ENCODE measurements at places on chromosomes 7 and 10. TPM values are rescaled to one million over a fixed set of nuclear protein-coding genes. Genes with fewer than 3 reads are reported as not detected.

DNA sequence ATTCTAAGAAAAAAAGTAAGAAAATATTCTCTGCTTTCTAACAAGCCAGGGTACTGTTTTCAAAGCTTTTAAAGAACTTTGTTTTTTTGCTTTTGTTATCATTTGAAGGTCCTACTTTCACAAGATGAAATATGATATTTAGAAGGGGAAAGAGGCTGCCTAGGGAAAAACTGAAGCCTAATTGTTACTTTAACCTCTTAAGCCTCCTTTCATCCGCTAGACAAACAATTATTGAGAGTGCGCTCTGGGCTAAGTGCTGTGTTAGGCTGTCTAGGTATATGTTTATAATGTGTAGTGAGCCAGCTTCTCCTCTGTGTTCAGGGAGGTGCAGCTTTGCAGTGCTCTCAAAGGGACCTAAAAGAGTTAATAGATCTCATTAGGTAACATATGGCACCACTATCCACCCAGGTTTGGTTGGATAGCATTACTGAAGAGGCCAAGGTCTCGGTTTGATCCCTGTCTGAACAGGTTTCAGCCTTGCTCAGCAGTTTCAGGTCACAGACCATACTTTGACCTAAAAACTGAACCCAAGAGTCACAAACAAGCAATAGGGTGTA lies 17.9 kb downstream of the PDK4 start:
- H3K4me1 ChIP-seq, result no peaks in the 10 kb centered on the region
- no peak overlapping the region for H3K4me3 ChIP-seq
- H3K27me3 ChIP-seq, result no peaks in the 10 kb centered on the region
- no peak for DNase-seq

- DNase-seq, result no peak
- H3K36me3 ChIP-seq, result no peaks in the 10 kb centered on the region
- no peaks in the 10 kb centered on the region for H3K27me3 ChIP-seq
- no peak overlapping the region for H3K4me3 ChIP-seq
Measured at GRCh38 chr10:124722798-124723783, 21.1 kb downstream of the FAM53B start.

TFPI2 gene
- 14.4 TPM for total RNA-seq

DNA sequence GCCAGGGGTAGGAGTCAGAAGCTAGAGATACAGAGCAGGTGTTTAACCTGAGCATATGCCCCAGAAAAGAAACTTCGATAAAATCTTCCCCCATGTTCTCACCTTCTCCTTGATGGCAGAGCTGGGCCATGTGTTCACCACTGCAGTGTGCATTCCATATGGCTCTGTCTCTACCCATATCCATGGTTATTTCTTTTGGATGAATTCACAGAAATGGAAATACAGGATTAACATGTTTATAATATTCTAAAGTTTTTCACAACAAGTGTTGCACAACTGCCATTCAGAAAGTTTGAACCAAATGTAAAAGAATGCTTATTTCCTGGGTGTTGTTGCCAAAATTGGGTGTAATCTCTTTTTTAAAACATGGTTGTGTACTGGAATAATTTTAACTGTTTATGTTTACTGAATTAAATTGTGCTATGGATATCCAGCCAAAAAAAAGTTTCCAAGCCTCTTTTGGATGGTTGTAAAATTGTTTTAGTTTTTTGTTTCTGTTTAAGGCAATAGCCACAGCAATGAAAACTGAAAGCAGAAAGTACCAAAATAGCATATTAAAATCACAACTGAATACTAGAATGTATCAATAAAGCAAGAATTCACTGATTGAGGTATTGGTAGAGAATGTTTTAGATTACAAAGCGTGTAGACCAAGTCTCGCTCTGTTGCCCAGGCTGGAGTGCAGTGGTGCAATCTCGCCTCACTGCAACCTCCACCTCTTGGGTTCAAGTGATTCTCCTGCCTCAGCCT lies 19.9 kb upstream of the CCNY start:
- H3K4me3 ChIP-seq, result no peak overlapping the region
- H3K27me3 ChIP-seq, result no peaks in the 10 kb centered on the region
- H3K36me3 ChIP-seq, result no peaks in the 10 kb centered on the region
- no peaks in the 10 kb centered on the region for H3K4me1 ChIP-seq
- no peak for DNase-seq

RBAK gene
- total RNA-seq, result 6.9 TPM

GRCh38 chr7:134995239-134996096 lies 9.2 kb downstream of the AGBL3 start:
- H3K27ac ChIP-seq, result no peak overlapping the region
- H3K36me3 ChIP-seq, result no peaks in the 10 kb centered on the region
- H3K4me3 ChIP-seq, result no peak overlapping the region
- no peaks in the 10 kb centered on the region for H3K27me3 ChIP-seq

GRCh38 chr10:44295644-44296241 lies 89.2 kb downstream of the CXCL12 start:
- H3K4me3 ChIP-seq, result no peak overlapping the region
- H3K27me3 ChIP-seq, result no peaks in the 10 kb centered on the region
- peaks cover 20% of the 10 kb centered on the region for H3K4me1 ChIP-seq
- H3K27ac ChIP-seq, result no peak overlapping the region
- H3K36me3 ChIP-seq, result no peaks in the 10 kb centered on the region

GRCh38 chr7:119438315-119438714 lies 834.7 kb upstream of the KCND2 start:
- no peaks in the 10 kb centered on the region for H3K27me3 ChIP-seq
- no peak overlapping the region for H3K27ac ChIP-seq
- no peaks in the 10 kb centered on the region for H3K36me3 ChIP-seq
- H3K4me1 ChIP-seq, result no peaks in the 10 kb centered on the region
- H3K4me3 ChIP-seq, result no peak overlapping the region

- no peak overlapping the region for H3K27ac ChIP-seq
- no peaks in the 10 kb centered on the region for H3K27me3 ChIP-seq
- H3K36me3 ChIP-seq, result no peaks in the 10 kb centered on the region
- H3K4me3 ChIP-seq, result no peak overlapping the region
- no peak for DNase-seq
- peaks cover 2% of the 10 kb centered on the region for H3K4me1 ChIP-seq
Measured at GRCh38 chr10:103042908-103043307, 124.8 kb downstream of the CNNM2 start.

DNA sequence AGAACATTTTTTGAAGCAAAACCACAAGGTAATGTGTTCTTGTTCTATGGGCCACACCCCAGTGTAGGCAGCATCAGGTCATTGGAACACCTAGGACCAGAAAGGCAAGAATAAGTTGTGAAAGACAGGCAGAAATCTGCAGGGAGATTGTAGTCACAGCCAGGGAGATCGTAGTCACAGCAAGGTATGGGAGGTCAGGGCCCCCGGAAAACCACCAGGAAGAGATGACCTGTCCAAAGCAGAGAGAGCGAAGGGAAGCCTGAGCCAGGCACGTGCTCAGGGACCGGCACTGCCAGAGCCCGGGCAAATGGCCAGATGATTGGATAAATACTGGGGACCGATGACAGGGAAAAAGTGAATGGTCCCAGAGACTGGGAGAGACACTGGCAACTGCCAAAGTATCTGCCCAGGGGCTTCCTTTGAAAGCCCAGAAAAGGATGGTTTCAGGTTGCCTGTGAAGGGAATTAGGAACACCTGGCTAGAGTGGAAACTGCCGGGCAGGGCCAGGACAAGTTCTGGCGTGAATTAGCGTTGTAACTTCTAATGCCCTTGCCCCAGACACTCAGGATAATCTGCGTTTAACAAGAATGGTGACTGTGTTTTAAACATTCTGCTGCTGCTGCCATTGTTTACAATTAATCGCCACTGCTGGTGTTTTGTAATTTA lies 3.9 kb upstream of the NOBOX start:
- no peak overlapping the region for H3K27ac ChIP-seq
- DNase-seq, result no peak
- no peaks in the 10 kb centered on the region for H3K36me3 ChIP-seq
- H3K27me3 ChIP-seq, result no peaks in the 10 kb centered on the region

- peak; percentile 3 for DNase-seq
- no peaks in the 10 kb centered on the region for H3K4me1 ChIP-seq
Measured at GRCh38 chr7:120402079-120402767, 129.2 kb downstream of the KCND2 start.

- no peaks in the 10 kb centered on the region for H3K27me3 ChIP-seq
- H3K27ac ChIP-seq, result no peak overlapping the region
- H3K4me1 ChIP-seq, result no peaks in the 10 kb centered on the region
- H3K36me3 ChIP-seq, result no peaks in the 10 kb centered on the region
- no peak for DNase-seq
- no peak overlapping the region for H3K4me3 ChIP-seq
Measured at GRCh38 chr10:60222047-60222446, 167.6 kb downstream of the ANK3 start.

DNA sequence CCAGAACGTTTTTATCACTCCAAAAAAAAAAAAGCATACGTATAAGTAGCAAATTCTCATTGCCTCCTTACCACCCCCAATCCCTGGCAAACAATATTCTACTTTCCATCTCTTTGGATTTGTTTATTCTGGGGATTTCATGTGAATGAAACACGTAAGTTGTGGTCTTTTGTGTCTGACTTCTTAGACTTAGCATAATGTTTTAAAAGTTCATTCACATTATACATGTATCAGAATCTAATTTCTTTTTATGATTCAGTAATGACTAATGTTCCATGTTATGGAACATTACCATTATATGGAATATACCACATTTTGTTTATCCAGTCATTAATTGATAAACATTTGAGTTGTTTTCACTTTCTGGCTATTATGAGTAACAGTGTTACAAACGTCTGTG lies 12.5 kb upstream of the KLHL7 start:
- no peak for DNase-seq
- no peaks in the 10 kb centered on the region for H3K36me3 ChIP-seq
- H3K27ac ChIP-seq, result no peak overlapping the region
- H3K4me1 ChIP-seq, result no peaks in the 10 kb centered on the region

DNA sequence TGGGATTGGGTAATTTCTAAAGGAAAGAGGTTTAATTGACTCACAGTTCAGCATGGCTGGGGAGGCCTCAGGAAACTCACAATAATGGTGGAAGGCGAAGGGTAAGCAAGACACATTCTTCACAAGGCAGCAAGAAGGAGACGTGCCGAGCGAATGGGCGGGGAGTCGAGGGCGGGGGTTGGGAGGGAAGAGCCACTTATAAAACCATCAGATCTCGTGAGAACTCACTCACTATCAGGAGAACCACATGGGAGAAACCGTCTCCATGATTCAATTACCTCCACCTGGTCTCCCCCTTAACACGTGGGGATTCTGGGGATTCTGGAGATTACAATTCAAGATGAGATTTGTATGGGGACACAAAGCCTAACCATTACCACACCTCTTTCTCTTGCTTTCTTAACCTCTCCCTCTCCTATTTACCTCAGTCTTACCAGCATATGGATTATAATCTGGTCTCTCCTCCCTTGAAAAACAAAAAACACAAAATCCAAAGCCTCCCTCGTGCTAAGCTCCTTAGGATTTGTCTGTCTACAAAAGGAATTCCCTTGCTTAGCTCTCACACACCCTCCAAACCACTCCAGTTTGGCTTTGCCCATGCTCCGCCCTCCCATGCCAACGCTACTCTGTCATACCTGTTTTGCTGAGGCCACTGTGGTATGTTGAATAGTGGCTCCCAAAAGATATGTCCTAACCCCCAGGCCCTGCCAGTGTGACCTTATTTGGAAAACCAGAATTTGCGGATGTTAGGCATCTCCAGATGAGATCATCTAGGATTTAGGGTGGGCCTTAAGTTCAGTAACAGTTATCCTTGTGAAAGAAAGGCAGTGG lies 19.6 kb upstream of the EFCAB10 start:
- H3K27me3 ChIP-seq, result no peaks in the 10 kb centered on the region
- H3K36me3 ChIP-seq, result no peaks in the 10 kb centered on the region
- no peak overlapping the region for H3K4me3 ChIP-seq
- H3K27ac ChIP-seq, result no peak overlapping the region

DNA sequence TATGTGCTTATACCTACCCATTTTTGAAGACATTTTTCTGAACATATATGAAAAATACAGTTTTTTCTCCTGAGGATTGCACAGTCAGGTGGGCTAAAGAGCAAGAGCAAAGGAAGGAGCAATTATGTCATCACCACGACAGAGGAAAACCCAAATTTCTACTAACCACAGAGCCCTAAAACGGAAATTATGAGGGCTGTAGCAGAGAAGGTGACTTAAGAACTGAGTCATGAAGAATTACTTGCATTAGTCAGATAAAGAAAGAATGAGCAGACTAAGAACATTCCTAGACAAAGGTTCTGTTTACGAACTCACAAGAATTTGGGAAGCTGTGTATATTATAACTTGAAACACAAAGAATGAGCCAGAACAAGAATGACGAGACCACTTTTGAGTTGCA lies 974.4 kb downstream of the NXPH1 start:
- H3K27me3 ChIP-seq, result no peaks in the 10 kb centered on the region
- DNase-seq, result peak; percentile 93
- H3K27ac ChIP-seq, result no peak overlapping the region
- H3K36me3 ChIP-seq, result no peaks in the 10 kb centered on the region

DNA sequence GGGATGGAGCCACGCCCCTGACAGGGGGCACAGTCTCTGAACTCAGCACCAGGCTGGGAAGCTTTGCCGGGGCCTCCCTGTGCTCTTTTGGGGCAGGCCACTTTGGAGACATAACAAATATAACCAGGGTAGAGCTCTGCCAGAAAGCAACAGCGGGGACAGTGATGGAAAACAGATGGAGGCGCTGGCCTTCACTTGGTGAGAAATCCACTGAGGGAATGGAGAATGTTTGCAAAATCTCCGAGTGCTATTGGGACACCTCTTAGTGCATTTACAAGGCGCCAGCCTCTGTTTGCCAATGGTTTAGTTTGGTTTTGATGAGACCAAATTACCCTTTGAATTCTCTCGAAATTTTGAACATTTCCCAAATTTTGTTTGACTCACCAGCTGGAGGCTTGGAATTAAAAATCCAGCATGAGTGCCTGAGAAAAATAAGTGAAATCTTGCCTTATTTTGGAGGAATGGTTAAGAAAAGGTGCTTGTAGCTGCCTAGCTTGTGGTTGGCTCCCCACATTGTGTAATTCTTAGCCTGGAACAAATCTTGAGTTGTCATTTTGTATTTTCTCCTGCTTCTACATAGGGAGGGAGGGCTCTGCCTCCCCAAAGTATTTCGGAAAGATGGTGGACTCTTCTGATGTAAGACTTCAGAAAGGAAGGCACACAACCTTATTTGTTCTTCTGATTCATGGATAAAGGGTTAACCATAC lies 980.5 kb downstream of the LRMDA start:
- H3K27me3 ChIP-seq, result no peaks in the 10 kb centered on the region
- H3K4me1 ChIP-seq, result no peaks in the 10 kb centered on the region
- H3K4me3 ChIP-seq, result no peak overlapping the region
- H3K27ac ChIP-seq, result no peak overlapping the region
- H3K36me3 ChIP-seq, result no peaks in the 10 kb centered on the region
- DNase-seq, result peak; percentile 79
